Activated naive CD8-positive, alpha-beta T cell treated with anti-CD3 and anti-CD28 coated beads, Interleukin-2, amount 10 ng/mL, durations not matched to agents 7 days and 5 days (primary cell): ENCODE measurements at places on chromosomes 12 and 14.

DNA sequence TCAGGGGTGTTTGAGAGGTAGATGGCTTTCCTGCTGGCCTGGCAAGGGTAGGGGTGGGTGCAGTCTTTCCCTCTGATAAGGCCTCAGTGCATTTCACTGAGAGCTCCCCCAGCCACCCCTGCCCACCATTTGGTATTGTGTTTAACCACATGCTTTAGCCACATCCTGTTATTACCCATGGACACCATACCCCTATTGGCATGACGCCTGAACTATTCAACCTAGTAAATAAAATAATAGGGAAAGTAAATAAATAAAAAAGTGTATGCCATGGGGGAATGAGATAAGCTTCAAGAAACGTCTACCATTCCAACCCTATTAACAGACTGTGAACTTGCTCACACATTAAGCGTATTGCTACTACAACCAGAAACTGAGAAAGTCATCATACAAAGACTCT, 7.6 kb upstream of the LGR5 start:
- DNase-seq = no peak

- DNase-seq = peak; percentile 64
Observed at GRCh38 chr12:116861320-116861719, 19.9 kb downstream of the HRK start.

GRCh38 chr14:71487941-71488340, 444.3 kb upstream of the RGS6 start:
- DNase-seq = no peak

- no peak for DNase-seq
Observed at GRCh38 chr12:130254461-130255276, 83.0 kb upstream of the PIWIL1 start.

DNA sequence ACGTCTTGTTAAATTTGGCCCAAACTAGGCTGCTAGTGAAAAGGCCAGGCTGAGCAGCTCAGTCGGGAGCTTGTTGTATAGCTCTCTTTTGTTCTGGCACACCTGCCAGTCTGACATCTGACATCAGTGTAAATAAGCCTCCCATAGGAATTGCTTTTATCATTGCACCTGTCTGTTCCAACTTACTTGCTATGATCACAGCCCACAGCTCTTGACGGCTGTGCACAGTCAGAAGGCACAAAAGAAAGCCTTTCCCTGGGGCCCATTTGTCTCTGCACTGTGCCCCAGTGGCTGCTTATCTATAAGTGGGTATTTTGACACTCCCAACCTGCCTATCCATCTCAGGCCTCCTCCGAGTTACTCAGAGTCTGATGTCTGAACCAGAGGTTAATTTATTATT, 324.5 kb downstream of the NUAK1 start:
- DNase-seq = no peak

GRCh38 chr12:118302053-118302452, 70.7 kb downstream of the TAOK3 start:
- DNase-seq = no peak

DNA sequence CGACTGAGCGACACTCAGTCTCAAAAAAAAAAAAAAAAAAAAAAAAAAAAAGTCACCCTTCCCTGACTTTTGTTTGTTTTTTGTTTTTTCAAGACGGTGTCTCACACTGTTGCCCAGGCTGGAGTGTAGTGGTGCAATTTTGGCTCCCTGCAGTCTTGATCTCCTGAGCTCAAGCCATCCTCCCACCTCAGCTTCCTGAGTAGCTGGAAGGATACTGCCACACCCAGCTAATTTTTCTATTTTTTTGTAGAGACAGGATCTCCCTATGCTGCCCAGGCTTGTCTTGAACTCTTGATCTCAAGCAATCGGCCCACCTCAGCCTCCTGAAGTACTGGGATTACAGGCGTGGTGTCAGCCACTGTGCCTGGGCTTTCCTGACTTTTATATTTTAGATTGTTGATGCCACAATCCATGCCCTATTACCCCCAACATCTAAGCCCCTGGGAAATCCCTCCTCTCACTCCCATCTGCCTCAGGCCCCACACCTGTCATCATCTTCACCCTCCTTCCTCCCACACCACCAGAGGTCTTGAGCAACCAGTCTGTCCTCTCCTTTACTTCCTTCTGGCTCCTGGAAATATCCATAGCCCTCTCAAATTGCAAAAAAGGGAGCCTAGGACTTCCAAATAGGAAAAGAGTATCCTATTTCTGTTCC, 7.8 kb downstream of the IKZF4 start:
- no peak for DNase-seq

GRCh38 chr14:99908653-99909250, 115.5 kb downstream of the EML1 start:
- no peak for DNase-seq

- no peak for DNase-seq
Observed at GRCh38 chr14:50862036-50862570, 9.8 kb upstream of the ABHD12B start.

- peak; percentile 64 for DNase-seq
Observed at GRCh38 chr14:66508846-66509621, 1.1 kb downstream of the GPHN start.

DNA sequence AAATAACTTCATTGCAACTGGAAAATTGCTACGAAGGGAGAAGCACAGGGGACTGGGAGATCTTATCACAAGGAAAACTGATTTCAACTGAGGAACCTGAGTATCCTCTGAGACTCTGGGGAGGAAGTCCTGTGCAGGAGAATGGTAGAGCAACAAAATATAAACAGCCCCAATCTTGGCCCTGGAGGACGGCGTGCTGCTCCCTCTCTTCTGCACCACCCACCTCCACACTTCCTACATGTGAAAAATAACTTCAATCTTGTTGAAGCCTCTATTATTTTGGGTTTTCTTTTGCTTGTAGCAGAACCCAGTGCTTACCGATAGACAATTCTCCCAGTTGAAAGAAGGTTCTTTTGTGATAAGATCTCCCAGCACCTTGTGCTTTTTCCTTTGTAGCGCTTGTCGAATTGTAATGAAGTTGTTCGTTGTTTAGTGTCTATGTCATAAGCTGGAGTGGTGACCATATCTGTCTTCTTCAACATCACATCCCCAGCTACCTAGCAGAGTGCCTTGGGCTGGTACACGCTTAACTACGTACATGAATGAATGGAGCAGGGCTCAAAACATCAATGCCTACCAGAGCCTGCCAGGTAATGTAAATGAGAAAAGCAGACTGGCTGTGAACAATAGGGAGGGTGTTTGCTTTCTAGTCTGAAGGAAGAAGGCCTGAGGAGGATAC, 2.8 kb upstream of the CD4 start:
- DNase-seq = no peak

GRCh38 chr14:93105362-93105761, 10.4 kb downstream of the ITPK1 start:
- DNase-seq = no peak

- DNase-seq = no peak
Observed at GRCh38 chr12:116600959-116601918, 42.1 kb downstream of the MAP1LC3B2 start.

DNA sequence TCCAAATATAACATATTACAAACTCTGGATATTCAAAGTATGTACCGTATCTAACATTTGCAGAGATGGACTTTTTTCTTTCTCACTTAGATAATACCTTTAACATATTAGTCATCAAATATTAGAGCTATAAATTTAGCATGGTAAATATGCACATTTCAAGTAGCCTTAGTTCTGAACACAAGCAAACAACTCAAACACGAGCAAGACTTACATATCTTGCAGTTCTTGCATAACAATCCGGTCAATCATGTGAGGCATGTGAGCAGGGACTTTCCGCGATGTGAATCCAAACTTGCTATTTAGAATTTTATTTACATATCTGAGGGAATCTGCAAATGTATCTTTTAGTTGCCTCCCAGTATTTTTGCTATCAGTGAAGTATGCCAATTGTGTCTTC, 22.1 kb upstream of the SYCP3 start:
- DNase-seq = no peak

- no peak for DNase-seq
Observed at GRCh38 chr12:27280412-27280811, 36.3 kb downstream of the STK38L start.

GRCh38 chr12:3282384-3282670, 205.1 kb downstream of the TSPAN9 start:
- no peak for DNase-seq

- no peak for DNase-seq
Observed at GRCh38 chr14:73153272-73153671, 17.0 kb downstream of the PSEN1 start.

DNA sequence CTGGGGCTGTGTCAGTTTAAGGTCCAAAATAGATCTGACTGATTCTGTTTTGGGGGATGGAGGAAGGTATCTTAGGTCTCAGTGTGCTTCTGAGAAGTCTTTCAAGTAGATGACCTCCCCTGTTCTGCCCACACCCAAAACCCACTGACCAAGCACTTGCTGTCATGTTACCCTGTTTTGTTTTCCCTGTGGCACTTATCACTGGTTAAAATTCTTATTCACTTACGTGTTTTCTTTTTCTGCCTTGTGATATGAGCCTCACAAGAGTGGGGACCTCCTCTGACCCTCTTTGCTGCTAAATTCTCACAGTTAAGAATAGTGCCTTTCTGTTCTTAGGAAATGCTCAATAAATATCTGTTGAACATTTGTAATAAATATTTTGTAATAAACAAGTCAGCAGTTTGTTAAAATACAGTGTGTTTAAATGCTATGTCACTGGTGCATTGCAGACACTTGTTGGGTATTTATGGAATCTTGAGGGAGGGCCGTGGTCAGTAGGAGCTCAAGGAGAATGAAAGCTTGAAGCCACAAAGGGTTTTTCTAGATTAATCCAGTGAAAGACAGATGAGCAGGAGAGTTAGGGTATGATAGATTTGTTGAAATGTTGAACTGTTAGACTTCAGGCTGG, 20.9 kb downstream of the PLEKHA5 start:
- no peak for DNase-seq

DNA sequence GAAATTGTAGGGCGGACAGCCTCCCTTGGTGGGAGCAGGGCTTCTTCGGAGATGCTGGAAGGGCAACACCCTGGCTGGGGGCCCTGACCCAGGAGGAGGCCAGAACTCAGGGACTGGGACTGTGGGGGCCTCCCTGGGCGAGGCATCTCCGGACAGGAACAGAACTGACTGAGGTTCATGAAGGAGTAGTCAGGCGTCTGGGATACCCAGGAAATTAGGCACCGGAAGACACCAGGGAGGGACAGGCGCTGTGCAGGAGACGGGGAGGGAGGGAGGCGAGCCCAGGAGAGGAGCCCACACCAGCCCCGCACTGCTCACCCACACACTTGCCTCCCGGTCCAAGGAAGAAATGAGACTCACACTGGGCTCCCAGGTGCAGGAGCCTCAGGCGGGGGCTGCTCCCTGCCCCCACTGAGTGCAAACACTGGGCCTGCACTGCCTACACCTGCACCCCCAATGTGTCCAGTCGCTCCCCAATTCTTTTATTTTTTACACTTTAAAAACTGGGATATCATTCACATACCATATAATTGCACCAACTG, 262.6 kb upstream of the SFSWAP start:
- DNase-seq = no peak

DNA sequence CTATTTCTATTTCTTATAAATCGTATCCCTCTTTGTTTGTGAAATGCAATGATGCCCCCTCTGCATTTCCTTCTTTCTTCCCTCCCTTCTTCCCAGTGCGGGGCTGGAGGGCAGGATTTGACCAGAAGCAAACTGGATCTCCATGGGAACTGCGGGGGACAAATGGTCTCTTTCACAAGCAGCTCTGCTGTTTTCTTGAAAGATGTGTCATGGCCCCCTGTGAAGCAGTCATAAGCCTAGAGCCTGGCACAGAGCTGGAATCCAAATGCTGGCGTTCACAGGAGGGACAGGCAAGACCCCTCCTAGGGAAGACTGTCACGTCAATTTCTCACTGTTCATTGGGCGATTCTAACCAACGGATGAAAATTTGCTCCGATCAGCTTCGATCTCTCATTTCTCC, 203.5 kb upstream of the NOS1 start:
- DNase-seq = no peak

- no peak for DNase-seq
Observed at GRCh38 chr14:37606678-37607077, 11.2 kb downstream of the TTC6 start.

GRCh38 chr12:53940443-53941014, 1.9 kb downstream of the HOXC13 start:
- no peak for DNase-seq

DNA sequence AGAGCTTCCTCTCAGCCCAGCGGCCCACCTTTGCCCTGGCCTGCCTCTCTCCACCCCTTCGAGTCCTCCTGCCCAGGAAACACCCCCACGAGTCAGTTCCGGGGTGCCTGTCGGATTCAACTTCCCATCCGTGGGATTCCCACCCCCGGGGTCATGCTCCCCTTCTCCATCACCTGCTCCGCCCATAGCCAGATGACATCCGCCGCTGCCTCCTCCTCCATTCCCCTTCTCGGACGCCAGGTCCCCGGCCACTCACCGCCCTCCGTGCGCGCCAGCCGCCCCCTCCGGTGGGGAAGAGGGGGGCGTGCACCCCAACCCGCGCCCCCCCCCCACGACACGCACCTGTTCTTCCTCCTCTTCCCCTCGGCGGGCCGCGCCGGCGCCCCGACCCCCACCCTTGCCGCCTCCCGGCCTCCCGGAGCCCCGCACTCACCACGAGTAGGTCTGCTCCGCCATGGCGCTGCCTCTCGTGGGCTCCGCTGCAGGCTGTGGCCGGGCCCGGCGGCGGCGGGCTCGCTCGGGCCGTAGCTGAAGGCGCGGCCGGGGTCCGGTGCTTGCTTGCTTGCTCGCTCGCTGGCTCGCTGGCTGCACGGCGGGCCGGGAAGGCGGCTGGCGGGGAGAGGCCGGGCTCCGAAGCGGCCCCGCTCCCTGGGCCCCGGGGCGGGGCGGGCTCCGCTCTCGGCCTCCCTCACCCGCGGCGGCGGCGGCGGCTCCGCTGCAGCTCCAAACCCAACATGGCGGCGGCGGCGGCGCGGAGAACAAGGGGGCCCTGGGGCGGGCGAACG, 554 bp downstream of the SPPL3 start:
- peak; percentile 73 for DNase-seq

DNA sequence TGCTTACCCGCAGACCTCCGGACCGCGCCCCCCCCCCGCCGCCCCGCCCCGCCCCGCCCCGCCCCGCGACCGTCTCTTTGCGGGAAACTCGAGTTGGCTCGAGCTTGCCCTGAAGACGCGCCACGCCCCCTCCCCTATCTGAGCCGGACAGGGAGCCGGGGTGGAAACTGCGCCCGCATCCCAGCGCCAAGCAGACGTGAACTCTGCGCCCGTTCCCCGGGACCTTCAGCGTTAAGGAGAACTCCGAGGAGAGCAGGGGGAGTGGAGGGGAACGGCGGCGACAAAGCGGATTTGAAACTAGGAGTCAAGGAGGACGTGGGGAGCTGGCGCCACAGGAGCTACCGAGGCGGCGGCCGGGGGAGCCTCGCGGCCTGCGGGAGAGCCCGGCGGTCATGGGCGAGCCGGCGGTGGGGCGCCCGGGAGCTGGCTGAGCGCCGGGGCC, at the start of gene KCNK13:
Gene KCNK13, plus strand, starts transcription at position 310 of the 442 bp plus-strand sequence. CDS start 212 bp downstream, outside the sequence.
- DNase-seq = peak; percentile 49
